ENCODE measurements at places on chromosomes 2 and 18.
A peak's percentile ranks its signal among the peaks of the same experiment; 100 is the strongest.

DNA sequence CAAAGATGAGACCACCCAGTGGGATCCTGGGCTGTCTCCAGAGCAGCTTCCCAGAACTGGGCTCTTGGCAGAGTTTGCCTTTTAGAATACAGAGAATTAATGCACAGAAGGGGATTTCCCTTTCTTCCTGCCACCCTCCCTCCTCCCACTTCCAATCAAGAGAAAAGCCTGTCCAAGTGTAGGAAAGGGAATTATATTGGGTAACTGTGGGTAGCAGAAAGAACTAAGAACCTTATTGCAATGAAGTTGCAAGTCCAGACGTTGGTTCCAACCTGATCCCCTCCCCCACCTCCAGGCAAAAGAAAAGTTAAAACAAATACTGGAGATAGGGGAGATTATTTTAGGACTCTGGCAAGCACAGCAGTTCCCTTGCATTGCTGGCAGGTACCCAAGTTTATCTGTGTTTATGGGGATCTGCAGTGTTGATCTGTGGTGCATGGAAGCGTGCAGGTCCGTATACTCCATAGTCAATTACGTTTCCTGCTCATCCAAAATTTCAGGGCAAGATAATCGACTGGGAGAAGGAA, 114.3 kb downstream of the PRKCE start:
- no peak for DNase-seq

GRCh38 chr2:149446748-149447147, 116.4 kb downstream of the LYPD6 start:
- DNase-seq: no peak

- no peak for DNase-seq
These were observed 35.7 kb downstream of the STEAP3 start for GRCh38 chr2:119259296-119259860.

DNA sequence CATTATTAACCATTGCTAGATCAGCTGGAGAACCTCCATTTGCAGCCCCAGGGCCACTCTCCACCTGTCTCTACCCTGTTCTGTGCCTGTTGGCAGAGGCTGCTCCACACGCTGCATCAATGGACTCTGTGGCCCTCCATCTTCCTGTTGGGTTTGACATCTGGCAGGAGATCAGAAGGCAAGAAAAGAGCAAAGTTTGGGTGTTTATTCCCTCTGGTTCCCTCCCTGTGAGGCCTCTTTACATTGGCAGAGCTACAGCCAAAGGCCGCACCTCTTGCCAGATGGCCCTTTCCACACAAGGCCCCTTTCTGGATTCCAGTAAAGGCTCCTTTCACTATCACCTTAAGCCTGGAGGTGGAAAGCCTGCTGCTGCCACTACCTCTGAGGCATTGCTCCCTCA, 110.9 kb upstream of the RND3 start:
- DNase-seq: no peak

GRCh38 chr2:42796427-42797248, 4.3 kb upstream of the HAAO start:
- DNase-seq: no peak

- no peak for DNase-seq
These were observed 36.9 kb downstream of the KCNE4 start for GRCh38 chr2:223088866-223089265.

- no peak for DNase-seq
These were observed 28.3 kb downstream of the PKP4 start for GRCh38 chr2:158484892-158485556.

DNA sequence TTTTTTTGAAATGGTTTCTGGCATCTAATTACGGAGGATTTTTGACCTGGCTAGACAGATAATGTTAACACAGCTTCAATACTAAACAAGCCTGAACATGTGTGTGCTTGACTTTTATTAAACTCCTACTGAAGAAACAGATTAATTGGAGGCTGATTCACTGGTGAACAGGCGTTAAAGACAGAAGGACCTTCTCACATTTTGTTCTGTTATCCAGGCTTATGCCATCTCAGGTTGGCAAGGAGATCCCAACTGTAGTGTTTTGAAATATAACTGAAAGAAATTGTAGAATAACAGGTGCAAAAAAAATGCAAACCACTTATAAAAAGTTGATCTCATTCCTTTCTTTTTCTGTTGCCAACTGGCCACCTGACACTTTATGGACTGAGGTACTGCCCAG, 269.6 kb downstream of the ARHGAP15 start:
- no peak for DNase-seq

DNA sequence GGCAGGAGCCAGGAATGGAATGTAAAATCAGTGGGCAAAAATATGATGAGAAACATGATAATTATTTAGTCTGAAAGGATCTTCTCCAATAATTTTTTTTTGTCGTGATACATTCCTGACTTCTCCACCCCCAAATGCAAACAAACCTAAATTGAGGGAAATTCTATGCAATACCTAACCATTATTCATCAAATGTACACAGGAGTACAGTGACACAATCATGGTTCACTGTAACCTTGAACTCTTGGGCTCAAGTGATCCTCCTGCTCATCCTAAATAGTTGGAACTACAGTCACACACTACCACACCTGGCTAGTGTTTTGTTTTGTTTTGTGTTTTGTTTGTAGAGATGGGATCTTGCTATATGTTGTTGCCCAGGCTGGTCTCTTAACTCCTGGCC, 46.5 kb downstream of the RAB10 start:
- DNase-seq: no peak

DNA sequence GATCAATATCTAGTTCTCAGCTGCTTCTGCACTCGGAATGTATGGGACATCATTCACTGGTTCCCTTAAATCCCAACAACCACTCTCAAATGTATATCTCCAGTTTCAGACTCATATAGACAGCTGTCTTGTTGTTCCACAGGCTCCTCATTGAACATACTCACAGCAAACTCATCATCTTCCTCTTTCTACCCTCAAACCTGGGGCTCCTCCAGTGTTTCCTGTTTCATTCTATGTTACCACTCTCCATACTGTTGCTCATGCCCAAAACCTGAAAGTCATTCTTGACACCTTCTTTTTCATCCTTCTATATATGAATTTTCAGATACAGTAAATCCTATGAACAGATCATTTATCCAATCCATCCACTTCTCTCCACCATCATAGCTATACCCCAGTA, 18.7 kb upstream of the REL start:
- DNase-seq: no peak

DNA sequence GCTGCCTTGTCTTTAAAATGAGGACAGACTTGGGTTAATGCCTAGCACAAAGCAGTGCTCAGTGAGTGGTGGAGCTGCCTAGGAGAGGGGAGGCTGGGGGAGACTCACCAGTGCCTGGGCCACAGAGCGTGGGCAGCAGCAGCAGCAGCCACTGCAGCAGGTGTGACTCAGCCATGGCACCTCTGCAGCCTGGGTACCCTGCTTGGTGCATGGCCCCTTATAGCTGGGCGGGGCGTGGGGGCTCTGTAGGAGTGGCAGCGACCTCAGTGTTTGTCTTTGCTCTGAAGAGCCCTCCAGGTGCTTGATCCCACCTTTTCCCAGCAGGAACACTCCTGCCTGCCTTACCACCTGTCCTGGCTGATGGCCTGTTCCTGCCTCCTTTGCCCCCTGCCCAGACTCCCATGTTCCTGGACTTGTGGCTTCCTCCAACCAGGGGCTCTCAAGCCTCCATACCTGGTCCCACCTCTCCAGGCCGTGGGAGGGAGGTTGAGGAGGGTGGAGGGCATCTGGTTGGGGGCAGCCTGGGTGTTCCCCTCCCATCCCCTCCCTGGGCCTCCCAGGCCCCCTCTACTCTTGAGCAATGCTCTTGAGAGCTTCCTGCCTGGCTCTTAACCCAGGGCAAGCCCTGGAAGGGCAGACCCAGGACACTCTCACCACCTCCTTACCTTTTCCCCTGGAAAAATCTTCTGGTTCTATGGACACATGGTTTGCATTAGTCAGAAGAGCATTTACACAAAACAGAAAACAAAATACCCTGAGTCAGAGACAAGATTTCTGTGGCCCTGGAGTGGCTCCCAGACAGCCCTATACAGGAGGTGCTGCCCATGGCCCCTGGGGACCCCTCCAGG, at the start of gene SFTPB:
Gene SFTPB (minus strand): TSS at position 191 of the 848 bp plus-strand sequence. CDS start 16 bp downstream, at position 175.
- DNase-seq: no peak

- no peak for DNase-seq
These were observed 248.5 kb upstream of the HNMT start for GRCh38 chr2:137715731-137716191.

GRCh38 chr18:76203552-76203951, 291.5 kb downstream of the ZNF516 start:
- DNase-seq: no peak

- DNase-seq: no peak
These were observed 898.2 kb downstream of the NRXN1 start for GRCh38 chr2:50133766-50134165.

DNA sequence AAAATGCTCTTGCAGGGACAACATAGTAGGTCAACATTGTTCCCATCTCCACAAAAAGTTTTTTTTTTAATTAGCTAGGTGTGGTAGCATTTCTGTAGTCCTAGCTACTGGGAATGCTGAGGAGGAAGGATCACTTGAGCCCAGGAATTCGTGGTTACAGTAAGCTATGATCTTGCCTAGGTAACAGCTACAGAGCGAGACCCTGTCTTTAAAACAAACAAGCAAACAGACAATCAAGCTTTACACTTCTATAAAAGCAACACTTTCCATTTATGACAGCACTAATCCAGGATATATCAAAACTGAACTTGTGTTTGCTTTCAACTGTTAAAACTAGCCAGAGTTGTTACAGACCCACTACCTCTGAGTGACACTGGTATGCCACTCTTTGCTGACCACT, 12.0 kb downstream of the UGT1A3 start:
- DNase-seq: no peak

GRCh38 chr2:179876266-179876665, 14.9 kb upstream of the ZNF385B start:
- no peak for DNase-seq

DNA sequence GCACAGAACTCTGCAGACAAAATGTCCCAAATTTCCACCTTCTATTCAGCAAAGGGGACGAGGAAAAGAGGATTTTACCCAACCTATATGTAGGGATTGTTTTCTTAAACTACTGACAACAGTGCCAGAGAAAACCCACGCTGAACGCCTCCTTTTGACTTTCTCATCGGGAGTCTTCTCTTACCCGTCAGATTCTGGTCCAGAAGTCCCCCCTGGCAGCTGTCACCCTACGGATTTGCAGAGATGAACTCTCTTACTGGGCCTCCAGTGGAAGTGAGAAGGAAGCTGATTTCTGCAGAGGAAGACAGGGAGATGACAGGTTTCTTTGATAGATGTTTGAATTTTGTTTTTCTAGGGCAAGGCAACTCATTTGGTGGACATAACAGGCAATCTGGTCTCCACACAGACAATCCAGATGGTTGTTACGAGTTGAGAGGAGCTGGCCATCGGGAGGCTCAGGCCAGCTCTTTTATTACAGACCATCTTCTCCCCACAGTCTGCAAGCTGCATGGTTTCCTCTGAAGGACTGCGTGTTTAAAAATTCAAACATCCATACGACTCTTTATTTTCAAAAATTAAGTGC, 804.3 kb downstream of the RNF144A start:
- DNase-seq: no peak

DNA sequence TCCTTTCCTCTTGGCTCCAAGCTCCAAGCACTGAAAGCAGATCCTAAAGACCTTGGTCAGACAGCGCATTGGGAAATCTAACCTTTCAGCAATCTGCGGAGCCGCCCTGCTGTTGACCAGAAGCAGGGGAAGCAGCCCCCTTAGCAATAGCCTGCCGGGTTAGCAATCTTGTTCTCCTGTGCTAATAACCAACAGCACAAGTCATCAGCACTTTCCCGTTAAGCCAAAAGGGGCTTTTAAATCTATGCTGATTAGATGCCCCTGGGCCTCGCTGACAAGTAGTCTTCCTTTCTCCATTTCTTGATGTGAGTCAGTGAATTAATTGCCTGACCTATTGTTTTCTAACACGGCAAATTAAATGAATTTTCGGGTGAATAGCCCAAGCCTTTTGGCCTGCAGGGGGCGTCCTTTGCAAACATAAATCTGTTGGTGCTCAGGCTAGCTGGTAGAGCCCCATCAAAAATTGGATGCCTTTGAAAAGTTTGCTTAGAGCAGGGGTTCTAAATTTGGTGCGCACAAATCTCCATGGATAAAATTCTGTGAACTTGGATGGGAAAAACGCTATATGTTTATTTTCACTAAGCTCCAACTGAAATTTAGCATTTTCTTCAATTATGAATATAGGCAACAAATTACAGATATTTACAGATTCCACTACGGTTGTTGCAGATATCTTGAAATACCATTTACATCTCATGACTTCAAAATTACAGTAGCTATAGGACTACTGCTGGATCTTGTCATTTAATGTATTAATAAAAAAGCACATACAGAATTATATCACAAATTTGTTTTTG, 24.6 kb downstream of the MAIP1 start:
- DNase-seq: peak; percentile 60

GRCh38 chr2:152200565-152201465, 25.3 kb upstream of the STAM2 start:
- peak; percentile 30 for DNase-seq

DNA sequence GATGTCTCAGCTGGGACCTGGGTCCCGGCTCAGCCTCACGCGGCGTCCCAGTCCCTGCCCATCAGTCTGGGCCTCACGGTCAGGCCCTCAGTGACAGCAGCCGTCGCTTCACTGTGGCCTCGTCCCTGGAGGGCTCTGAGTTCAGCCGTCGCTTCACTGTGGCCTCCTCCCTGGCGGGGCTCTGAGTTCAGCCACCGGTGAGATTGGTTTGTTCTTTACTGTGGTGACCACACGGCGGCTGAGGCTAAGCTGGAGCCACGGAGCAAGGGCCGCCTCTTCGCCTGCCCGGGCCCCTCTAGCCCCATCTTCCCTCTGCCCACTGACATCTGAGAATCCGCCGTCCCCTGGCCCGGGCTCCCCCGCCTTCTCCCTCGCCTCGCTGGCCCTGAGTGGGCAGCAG, 51.2 kb downstream of the NFATC1 start:
- DNase-seq: no peak

DNA sequence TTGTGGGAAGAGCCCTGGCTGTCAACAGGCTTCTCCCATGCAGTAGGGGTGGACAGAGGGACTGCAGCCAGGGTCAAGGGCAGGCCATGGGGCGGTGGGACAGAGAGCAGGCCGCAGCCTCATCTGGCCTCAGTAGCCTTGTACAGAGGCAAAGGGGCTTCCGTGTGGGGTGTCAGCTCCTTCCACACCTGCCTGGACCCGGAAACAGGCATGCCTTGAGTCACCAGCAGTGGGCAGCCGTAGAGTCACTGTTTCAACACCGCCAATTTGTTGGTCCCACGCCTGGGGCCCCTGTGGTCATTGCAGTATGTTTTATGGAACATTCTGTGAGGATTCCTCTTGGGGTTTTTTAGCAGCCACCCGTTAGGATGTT, 173.0 kb downstream of the SMAD7 start:
- DNase-seq: no peak

- no peak for DNase-seq
These were observed 104.2 kb upstream of the SPRED2 start for GRCh38 chr2:65536596-65536995.

Measured in stimulated activated CD4-positive, alpha-beta T cell treated with anti-CD3 and anti-CD28 coated beads, TNF-alpha, amount 100 ng/mL, for 24 hours (primary cell).